ENCODE measurements at places on chromosomes 12 and 14. TPM values are rescaled to one million over a fixed set of nuclear protein-coding genes. Genes with fewer than 3 reads are reported as not detected.

RPGRIP1 gene
- total RNA-seq = not detected

STRN3 gene
- 74.3 TPM for total RNA-seq

TRIM9 gene
- 44.5 TPM for total RNA-seq

DCAF4 gene
- 7.4 TPM for total RNA-seq

MAP1LC3B2 gene
- 1.2 TPM for total RNA-seq

TSPAN19 gene
- under 0.01 TPM for total RNA-seq

CIROP gene
- total RNA-seq = not detected

Data from temporal lobe (tissue), 4 donors.